ENCODE measurements at places on chromosomes 1 and 21. TPM values are rescaled to one million over a fixed set of nuclear protein-coding genes. Genes with fewer than 3 reads are reported as not detected.

Gene ADAMTSL4
- total RNA-seq, result 0.36 TPM

Gene DEGS1
- 39.9 TPM for total RNA-seq

Gene GJC2
- total RNA-seq, result 0.73 TPM

Gene LCE1F
- not detected for total RNA-seq

Gene SAMD13
- total RNA-seq, result 5.1 TPM

Gene CLDN19
- total RNA-seq, result not detected
